ENCODE measurements at places on chromosomes 11 and 22.
A peak's percentile ranks its signal among the peaks of the same experiment; 100 is the strongest.

DNA sequence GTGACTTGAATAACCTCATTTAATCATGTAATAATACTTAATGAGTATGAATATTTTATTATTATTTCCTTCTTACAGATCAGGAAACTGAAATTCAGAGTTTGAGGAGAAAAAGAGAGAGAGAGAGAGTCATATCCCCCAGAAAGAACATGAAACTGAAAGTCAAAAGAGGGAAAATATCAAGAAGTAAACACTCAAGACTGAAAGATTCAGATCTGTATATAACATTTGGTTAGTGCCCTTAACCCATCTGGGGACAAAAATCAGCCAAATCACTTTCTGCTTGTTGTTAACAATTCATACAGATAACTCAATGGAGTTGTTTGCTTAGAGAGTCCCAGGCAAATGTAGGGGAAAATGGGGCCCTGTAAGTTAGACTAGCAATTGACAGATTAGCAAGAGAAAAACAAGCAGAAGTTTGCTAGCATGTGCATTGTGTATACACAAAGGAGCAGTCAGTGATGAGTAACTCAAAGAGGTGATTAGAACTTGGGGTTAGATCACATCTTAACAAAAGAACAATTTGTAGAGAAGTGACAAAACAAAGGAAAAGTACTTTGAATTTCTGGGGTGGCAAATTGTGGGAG lies 25.9 kb upstream of the MMP13 start:
- DNase-seq: no peak

- no peak for DNase-seq
Measured at GRCh38 chr11:121929581-121929980, 186.4 kb downstream of the BLID start.

- DNase-seq: no peak
Measured at GRCh38 chr11:126415128-126415527, 59.6 kb downstream of the ST3GAL4 start.

DNA sequence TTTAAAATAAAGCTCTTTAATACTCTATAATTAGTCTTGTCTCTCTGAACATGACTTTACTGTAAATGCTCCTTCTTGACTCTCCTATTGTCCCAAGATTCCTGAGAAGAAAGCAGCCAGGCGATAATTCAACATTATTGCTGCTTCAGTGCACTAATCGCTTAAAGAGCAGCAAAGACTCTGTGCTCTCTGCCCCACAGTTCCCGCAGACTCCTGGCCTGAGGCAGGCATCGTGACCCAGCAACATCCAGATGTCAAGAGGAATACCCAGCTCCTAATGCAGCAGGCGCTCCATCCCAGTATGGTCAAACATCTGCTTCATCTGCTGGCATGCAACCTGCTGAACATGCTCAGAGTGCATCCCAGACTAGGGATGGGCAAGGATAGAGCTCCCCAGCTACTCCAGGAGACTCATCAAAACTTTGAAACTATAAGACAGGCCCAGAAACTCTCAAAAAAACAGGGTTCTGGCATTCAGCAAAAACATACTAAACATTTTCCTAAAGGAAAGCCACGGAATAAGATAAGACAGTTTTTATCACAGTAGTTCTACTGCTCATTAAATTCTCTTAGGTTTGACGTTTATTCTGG lies 270.0 kb downstream of the SOX6 start:
- DNase-seq: no peak

GRCh38 chr11:47215366-47215910 lies 664 bp downstream of the DDB2 start:
- DNase-seq: no peak

DNA sequence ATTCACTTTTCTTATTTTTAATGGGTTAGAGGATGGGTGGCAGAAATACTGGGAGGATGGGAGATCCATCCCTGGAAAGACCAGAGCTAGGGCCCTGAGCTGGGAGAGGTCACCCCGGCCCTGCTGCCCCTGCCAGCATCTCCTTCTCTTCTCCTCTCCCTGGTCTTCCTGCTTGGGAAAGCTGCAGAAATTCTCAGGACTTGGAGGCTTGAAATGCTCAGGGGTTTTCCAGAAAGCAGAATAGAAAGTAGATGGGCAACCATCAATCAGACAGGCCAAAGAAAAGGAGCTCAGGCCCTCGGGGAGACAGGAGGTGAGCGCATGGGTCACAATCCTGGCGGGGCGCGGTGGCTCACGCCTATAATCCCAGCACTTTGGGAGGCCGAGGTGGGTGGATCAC lies 1.5 kb downstream of the APOBEC3H start:
- DNase-seq: no peak

GRCh38 chr22:38504731-38505540 lies 1.2 kb downstream of the DDX17 start:
- peak; percentile 40 for DNase-seq

DNA sequence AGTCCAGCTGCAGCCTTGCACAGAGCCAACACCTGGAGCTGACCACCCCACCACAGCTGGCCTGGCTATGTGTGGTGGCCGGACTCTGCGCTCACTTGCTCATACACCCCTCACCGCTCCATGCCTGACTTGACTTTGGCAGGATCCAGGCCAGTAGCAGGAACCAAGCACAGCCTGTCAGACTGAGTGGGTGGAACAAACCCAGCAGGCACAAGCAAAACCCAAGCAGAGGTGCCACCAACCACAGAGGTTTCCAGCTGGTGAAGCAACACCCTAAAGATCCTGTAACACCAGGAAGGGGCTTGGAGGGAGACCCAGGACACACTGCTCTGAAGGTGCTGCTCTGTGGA lies 44.9 kb upstream of the WNT11 start:
- no peak for DNase-seq

GRCh38 chr11:83862033-83862432 lies 575.9 kb upstream of the CCDC90B start:
- DNase-seq: no peak

DNA sequence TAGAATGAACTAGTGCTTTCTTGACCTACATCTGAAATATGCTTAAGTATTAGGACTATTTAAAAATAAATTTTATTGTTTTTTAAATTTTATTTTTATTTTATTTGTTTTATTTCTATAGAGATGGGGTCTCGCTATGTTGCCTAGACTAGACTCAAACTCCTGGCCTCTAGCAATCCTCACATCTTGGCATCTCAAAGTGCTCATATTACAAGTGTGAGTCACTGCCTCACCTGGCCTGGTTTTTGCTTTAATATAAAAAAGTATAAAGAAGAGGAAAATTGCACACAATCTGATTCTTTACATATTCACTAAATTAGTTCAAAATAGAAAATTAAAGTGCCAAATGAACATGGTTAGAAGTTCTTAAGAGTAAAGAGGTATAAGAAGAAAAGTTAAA lies 37.5 kb downstream of the HEPHL1 start:
- DNase-seq: no peak

GRCh38 chr11:26162291-26162690 lies 169.6 kb upstream of the ANO3 start:
- DNase-seq: no peak

GRCh38 chr11:114257621-114258558 lies 38.3 kb upstream of the NNMT start:
- DNase-seq: no peak

GRCh38 chr11:65917434-65918210 lies 1.2 kb downstream of the C11orf68 start:
- DNase-seq: no peak

DNA sequence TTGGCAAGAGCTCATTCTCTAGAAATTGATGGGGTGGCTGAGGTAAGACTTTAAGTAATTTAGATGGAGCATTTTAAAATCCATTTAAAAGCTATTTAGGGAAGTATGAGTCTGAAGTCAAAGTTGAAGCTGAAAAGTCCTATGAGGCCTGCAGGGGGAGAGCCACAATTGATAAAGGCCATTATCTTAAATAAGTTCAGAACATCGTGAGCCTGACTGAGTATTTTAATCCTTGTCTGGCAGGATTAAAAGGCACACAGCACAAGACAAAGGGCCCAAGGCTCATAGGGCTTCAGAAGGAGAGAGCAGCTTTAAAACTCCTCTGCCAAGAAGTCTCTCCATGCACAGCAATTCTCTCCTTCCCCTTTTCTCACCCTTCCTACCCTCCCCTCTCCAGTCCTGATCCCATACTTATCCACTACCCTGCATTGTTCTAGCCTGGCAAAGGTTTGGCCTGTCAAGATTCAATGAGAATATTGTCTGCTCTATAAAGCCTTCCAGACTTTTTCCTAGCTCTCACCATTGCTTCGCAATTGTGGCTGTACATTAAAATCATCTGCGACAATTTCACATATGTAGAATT lies 1312.9 kb downstream of the FAM181B start:
- DNase-seq: no peak

DNA sequence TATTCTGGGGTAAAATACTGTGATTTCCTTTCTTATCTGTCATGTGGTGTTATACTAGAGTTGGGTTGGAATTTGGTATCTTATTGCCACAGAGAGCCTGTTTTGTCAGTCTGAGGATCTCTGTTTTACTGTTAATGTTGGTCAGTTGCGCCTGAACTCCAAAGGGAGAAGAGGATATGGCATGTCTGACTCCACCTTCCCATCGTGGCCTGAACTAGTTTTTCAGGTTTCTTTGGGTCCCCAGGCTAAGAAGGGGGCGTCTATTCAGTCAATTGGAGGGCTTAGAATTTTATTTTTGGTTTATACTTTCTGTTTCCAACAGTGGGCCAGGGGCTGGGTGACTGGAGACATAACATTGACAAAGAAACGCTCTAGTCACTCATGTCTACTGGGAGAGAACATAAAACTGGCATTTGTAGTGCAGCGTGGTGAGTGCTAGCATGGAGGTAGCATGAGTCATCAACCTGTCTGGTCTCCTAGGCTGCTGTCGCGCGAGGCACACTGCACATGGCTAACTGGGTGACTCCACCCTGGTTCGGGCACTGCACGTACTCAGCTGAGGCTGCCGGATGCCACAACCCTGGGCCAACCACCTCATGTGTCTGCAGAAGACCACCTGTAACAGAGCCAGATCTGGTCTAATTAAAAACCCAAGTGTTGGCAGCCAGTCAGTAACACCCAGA lies 120.1 kb upstream of the OR9Q1 start:
- DNase-seq: no peak

DNA sequence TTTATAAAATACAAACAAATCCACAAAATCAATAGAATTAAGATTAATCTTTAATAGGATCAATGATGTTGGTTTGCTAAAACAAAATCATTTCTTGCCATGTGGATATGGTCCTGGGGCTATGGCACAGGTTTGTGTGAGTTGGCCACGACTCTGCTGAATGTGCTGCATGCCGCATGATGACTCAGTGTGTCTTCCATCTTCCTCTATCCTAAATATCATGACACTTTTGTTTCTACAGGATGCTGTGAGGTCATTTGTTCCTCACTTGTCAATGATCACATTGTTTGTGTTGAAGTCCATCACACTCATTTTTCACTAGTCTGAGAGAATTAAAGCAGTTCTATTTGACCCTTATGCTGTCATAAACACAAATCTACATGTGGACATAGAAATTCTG lies 167.2 kb upstream of the ZBED5 start:
- no peak for DNase-seq

DNA sequence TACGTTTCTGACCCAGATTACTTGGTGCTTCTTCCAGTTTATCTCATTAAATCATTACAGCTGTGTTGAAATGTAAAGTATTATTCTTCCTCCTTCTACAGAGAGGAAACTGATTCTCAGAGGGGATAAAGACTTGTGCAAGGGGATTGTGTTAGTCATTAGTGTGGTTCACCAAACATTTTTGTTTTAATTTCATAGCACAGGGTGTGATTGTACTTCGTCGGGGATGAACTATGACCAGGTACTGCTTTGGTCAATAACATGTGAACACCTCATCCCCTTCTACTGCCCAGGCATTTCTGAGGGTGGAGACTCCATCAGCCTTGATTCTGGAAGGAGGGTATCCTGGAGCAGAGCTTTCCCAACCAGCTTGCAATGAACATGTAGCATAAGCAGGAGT lies 120.2 kb upstream of the ALX4 start:
- DNase-seq: no peak

- DNase-seq: no peak
Measured at GRCh38 chr11:128133501-128133900, 453.9 kb downstream of the ETS1 start.

GRCh38 chr11:120032766-120033390 lies 105.0 kb downstream of the TRIM29 start:
- DNase-seq: no peak

DNA sequence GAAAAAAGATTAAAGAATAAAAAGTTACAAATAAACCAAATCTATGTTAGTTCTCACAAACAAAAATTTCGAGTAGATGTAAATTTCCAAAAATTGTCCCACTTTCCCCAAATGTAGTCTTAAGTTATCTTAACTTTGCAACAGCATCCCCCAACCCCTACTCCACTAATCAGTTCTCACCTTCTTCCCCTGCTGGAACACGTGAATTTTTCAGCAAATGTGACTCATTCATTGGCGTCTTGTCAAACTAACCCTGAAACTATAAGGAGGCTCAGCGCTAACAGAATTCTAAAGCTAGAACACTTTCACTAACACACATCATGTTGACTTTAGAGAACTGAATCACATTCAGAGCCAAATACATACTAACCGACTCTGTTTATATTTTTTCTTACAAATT lies 46.1 kb downstream of the PHF21A start:
- DNase-seq: no peak

- DNase-seq: no peak
Measured at GRCh38 chr11:105183987-105184386, 44.4 kb upstream of the CARD18 start.

All from stimulated activated naive CD4-positive, alpha-beta T cell (primary cell).